Breast epithelium (tissue), 4 donors: ENCODE measurements at places on chromosomes 2 and 18. TPM values are rescaled to one million over a fixed set of nuclear protein-coding genes. Genes with fewer than 3 reads are reported as not detected.

DNA sequence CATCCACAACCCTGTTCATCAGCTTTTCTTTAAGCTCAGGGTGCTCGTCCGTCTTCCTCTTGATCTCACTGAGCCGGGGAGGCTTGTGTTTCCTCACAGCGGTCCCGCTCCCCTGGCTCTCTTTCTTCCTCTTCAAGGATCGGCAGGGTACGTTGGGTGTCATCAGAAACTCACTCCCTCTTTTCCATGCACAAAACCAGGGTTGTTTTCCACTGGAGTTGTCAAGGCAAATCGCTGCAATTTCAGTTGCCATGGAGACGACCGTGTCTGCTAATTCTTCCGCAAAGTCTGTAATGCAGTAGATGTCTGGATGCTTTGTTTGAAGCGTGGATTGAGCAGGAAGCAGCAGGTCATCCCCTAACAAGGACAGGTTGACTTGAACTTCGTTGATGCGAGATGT is 146.4 kb downstream of the DAW1 start:
- DNase-seq, result no peak

- no peak for DNase-seq
These were observed 251.3 kb downstream of the FAM210A start for GRCh38 chr18:13474907-13475545.

DNA sequence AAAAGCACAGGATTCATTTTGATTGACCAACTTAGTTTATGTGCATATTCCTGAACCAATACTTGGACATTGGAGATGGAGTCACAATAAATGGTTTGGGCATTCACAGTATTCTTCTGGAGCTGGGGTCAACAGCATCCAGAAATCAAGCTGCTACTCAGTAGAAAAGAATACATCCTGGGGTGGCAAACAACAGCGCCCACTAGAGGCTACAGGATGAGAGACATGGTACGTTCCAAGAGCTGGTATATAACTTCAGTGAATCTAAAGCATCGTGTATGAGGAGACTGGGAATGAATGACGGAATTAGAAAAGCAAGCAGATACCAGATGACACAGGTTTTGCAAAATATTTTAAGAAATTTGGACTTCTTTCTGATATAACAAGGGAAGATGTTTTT is 142.9 kb upstream of the FIGN start:
- DNase-seq, result no peak

- DNase-seq, result no peak
These were observed 21.0 kb downstream of the SLC20A1 start for GRCh38 chr2:112666761-112667122.

Gene MGAT4A
- total RNA-seq, result 41.1 TPM

DNA sequence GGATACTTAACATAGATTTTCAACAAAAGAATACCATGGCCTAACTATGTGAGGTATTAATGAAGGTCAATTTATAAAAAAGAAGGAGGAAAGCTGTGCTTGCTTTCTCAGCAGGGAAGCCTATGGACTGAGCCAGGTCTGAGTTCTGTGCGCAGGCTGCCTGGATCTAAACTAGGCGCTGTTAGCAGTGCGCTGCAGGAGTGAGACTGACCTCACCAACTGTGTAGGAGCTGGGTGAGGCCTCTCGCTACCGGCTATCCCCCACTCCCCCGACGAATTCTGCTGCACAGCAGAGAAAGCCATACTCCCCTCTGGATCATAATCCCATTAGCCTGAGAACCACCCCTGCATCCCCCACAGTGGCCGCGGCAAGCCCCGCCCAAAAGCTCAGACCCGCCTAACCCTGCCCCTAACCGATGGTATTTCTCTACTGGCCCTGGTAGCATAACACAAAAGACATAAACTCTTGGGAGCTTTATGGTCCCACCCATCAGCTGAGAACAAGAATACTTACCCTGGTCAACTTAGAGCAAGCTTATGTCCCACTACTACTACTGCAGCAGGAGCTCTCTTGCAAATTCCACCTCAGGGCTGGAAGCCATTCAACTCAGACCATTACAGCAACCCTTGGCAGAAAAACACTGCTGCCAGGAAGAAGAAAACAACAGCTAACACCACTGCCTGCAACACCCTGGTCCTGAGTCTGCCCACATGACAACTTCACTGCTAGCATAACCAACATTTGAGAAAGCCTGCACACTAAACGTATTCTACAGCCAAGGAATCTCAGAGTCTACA is 28.0 kb downstream of the SULT1C2 start:
- no peak for DNase-seq

DNA sequence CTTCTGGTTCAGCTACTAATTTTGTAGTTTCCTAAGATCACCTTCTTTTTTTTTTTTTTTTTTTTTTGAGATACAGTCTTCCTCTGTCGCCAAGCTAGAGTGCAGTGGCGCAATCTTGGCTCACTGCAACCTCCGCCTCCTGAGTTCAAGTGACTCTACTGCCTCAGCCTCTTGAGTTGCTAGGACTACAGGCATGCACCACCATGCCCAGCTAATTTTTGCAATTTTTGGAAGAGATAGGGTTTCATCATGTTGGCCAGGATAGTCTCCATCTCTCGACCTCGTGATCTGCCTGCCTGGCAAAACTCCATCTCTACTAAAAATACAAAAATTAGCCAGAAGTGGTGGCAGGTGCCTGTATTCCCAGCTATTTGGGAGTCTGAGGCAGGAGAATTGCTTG is 301.5 kb upstream of the TFPI start:
- no peak for DNase-seq

Gene KANSL1L
- 55.8 TPM for total RNA-seq

DNA sequence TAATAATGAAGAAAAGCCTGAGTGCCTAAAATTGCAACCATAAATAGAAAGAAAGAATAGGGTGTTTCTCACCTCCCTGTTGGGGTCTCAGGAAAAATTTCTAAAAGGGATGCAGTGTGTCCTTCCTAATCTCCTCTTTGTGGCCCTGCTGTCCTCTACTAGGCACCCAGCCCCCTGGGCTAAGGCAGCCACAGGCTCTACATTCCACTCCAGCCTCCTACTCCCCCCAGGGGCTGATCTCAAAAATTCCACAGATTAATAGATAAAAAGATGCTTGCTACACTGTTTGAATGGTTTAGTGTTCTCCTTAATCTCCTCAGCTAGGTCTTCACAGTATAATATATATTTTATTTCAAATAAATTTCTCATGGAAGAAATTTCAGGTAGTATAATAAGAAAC is 17.6 kb downstream of the SATB2 start:
- no peak for DNase-seq

Gene TUBB8B
- total RNA-seq, result 0.66 TPM

Gene ANKRD30BL
- total RNA-seq, result not detected

DNA sequence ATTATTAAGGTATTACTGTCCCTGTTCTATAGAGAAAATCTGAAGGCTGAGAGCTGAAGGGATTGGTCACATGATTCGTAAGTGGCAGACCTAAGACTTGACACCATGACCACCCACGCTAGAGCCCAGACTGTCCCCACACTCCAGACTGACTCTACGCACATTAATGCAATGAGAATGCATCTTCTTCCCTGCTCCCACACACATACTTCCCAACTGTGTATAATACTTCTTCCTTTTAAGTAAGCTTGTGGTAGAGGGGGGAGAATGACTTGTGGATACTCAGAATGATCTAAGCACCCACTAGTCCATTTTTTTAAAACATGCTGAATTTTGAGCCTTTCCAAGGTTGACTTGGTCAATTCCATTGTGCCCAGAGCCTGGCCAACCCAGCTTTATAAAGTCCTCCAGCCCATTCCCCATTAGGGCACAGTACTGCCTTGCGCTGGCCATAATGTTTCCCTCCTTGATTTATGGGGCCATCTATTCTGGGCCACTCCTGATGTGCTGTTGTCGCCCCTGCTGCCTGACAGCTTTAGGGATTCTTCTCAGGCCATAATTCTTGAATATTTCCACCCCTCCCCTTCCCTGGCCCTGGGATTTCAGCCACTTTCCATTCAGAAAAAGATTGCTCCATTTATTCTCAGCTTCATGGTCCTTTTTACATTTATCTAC is 28.7 kb downstream of the ALK start:
- DNase-seq, result no peak

Gene ANKRD53
- 4.9 TPM for total RNA-seq

DNA sequence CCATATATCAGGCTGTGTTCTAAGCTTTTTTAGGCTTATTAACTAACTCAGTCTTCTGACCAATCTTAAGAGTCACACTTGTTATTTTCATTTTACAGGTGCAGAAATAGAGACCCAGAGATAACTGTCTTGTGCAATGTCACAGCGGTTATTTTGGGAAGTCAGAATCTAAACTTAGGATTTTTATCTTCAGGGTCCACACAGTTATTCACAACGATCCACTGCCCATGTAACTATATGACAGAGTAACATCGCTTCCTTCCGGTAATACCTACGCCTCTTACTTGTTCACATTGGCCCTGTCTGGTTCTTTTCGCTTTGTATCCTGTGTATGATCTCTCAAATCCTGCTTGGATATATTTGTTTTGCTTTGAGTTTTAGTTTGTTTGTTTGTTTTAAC is 631.7 kb downstream of the LRP1B start:
- no peak for DNase-seq

DNA sequence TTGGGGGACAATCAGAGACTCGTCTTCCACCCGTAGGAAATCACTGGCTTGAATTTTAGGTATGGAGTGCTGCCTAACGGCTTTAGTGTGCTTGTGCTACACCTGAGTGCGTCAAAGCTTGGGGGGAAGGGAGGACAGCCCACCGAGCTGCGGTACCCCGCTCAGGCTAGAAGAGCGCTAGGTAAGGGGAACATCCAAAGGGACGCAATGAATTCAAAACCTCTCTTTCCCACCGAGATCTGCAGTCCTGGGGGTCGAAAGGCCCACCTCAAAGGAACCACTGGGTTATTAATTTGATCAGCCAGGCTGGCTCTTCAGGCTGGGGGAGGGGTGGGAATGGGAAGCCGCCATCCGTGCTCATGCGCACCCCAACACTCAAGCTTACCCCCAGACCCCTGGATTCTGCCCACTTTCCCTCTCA is 2.7 kb downstream of the EPHA4 start:
- DNase-seq, result no peak
